ENCODE measurements at places on chromosomes 16 and 17.
A peak's percentile ranks its signal among the peaks of the same experiment; 100 is the strongest.

- DNase-seq, result peak; percentile 84
Observed at GRCh38 chr16:11432856-11433395, 87.7 kb downstream of the RMI2 start.

DNA sequence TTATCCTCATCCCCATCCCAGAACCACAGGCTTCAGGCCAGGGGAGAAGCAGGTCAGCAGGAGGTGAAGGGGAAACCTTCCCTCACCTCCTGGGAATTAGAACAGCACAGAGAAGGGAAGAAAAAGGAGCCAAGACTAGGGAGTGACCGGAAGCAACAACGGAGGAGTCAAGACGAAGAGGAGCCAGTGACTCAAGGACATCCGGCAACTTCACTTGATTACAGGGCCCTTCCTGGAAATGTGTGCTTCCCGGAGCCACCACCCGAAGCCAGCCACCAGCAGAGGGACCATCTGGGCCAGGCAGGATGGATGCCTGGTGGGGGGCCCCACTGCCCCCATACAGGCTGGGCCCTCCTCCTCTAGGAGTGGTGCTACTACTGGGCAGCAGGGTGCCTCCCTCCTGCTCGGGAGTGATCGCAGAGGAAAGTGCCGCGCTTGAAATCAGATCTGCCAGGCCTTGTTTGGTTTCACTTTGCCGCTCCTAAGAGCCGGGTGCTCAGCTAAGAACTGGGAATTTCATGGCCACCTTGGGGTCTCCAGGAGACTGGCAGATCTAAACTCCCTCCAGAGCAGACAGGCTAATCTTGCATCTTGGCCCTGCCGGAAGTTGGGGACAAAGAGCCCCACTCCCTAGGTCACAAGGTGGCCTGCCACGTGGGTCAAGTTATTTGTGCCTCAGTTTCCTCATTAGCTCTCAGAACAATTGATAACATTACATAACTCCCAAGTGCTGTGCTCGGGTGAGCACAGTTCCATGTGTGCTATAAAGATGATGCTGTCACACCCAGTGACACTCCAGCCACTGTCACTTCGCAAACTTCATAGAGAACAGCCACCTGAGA lies 6.6 kb downstream of the CDC42EP4 start:
- no peak for DNase-seq

DNA sequence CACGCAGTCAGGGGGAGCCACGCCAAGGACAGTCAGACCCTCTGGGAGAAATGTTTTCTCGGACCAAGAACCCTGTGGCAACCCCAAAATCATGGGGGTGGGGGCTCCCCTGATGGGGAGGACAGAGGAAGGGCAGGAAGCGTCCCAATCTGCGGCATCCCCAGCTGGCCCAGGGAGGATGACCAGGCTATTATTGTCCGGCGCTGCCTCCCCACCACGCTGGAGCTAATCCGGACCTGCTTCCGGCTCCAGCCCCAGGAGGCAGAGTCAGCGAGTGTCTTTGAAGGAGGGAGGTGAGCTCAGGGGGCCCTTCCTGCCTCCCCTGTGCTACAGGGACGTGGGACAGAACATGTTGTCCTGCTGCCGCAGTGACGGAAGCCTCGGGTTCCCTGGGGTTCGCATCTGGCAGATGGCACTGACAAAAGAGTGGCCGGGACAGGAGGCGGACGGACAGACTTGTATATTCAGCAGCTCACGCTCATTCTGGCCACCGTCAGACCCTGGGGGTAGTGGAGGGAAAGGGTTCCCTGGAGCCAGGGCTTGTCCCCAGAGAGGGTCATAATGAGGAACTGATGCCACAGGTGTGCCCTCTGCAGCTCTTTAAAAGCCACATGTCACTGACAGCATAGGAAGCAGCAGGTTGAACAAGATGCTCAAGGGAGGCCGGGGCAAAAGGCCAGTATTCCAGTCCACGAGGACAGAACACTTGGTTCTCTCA lies 54.3 kb upstream of the CDC42EP4 start:
- no peak for DNase-seq

DNA sequence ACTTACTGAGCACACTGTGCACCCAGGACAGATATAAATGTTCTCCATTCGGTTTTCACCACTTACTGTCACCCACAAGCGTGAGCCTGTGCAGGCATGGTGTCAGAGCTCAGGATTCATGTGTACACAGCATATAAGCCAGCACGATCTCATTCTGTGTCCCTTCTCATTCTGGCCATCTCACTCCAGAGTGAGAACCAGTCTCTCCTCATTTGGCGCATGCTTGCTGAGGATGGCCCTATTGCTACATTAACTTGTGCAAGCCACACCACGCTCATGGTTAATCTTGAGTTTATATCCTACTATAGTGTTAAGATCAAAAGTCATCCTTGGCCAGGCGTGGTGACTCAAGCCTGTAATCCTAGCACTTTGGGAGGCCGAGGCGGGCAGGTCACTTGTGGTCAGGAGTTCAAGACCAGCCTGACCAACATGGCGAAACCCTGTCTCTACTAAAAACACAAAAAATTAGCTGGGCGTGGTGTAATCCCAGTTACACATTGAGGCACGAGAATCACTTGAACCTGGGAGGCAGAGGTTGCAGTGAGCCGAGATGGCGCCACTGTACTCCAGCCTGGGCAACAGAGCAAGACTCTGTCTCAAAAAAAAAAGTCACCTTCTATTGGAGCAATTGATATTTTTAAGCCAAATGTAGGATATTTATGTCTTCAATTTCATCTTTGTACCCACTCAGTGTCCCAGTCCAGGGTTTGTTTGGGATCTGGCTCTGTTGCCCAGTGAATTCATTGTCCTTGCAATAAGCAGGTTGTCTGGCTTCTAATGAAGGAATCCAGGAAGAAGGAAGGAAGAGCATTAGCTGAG lies 20.9 kb downstream of the SOCS1 start:
- DNase-seq, result no peak

DNA sequence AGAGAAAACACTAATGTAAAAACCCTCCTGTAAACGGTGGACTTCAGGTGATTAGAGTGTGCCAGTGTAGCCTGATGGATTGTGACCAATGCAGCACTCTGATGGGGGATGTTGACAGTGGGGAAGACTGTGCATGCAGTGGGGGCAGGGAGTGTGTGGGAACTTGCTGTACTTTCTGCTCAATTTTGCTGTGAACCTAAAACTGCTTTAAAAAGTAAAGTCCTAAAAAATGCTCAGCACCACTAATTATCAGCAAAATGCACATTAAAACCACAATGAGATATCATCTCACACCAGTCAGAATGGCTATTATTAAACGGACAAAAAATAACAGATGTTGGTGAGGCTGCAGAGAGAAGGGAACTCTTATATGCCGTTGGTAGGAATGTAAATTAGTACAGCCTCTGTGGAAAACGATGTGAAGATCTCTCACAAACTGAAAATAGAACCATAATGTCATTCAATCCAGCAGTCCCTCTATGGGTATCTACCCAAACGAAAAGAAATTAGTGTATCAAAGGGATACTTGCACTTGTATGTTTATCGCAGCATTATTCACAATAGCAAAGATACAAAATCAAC lies 9.7 kb upstream of the ULK2 start:
- DNase-seq, result no peak

- DNase-seq, result no peak
Observed at GRCh38 chr16:53614346-53614745, 89.3 kb downstream of the RPGRIP1L start.

GRCh38 chr17:55588446-55589242 lies 77.4 kb upstream of the SMIM36 start:
- no peak for DNase-seq

GRCh38 chr16:82005027-82005830 lies 6.0 kb downstream of the SDR42E1 start:
- DNase-seq, result no peak
